ENCODE measurements at places on chromosomes 16 and 17.

DNA sequence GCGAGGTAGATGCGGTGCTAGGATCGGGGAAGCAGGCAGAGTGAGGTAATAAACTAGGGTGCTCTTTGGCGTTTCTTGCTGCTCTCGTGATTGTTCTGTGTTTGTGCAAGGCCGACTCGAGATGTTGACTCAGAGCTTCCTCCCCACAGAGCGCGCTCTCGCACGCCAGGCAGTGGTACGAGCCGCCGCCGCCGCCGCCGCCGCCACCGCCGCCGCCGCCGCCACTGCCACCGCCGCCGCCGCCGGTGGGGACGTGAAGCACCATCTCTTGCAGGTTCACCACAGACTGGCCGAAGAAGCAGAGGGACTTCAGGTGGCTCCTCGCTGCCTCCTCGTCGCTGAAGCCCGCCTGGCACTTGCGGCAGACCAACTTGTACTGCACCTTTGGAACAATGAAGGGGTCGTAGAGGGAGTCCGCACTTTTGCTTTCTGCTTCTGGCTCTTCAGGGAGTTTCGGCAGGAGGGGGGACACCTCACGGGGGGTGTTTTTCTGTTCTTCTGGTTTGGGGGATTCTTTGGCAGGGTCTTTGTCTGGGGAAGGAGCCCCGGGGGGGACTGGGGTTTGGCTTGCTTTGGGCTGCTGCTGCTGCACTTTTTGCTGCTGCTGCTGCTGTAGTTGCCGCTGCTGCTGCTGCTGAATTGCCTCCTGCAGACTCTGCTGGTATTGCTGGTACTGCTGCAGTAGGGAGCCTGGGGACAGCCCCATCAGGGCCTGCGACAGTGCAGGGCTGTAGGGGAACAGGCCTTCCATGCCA, 260.2 kb downstream of the ZFHX3 start:
- DNase-seq: peak; percentile 16

- DNase-seq: no peak
Measured at GRCh38 chr17:72380120-72380519, 259.3 kb downstream of the SOX9 start.

- no peak for DNase-seq
Measured at GRCh38 chr17:81239714-81240555, 817 bp downstream of the NDUFAF8 start.

- no peak for DNase-seq
Measured at GRCh38 chr16:73154063-73154870, 106.3 kb upstream of the ZFHX3 start.

DNA sequence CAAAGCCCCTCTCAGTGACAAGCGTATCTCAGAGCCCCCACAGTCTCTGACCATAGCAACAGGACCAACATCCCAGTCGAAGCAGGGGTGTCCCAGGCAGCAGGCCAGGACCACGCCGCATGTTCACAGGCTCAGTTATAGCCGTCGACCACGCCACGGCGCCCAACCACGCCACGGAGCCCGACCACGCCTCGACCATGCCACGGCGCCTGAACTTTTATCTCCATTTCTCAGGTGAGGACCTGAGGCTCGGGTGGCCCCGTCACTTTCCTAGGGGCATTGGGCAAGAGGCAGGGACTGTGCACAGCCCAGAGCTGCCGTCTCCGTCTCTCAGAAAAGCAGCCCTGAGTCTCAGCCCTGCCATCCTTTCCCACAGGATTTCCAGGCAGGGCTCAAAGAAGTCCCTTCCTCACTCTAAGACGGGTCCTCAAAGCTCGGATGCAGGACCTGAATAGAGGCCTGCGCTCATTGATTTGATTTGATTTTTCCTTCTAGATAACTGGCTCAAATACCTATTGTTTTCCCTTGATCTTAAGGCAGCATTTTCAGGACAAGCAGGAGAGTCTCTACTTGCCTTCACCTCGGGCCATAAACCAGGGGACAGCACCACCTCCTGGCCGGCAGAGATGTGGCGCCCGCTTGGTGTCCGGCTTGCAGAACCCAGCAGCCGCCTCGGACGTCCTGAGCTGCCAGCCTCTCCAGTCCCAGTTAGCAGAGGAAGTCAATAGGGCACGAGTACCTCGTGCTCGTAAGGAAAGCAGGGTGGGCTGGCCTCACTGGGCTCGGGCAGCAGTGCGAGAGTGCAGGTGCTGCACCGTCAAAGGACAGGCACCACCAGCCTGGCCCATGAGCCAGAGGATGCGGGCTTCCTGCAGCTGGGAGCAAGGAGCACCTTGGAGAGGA, 38.8 kb downstream of the C16orf95 start:
- DNase-seq: peak; percentile 42

DNA sequence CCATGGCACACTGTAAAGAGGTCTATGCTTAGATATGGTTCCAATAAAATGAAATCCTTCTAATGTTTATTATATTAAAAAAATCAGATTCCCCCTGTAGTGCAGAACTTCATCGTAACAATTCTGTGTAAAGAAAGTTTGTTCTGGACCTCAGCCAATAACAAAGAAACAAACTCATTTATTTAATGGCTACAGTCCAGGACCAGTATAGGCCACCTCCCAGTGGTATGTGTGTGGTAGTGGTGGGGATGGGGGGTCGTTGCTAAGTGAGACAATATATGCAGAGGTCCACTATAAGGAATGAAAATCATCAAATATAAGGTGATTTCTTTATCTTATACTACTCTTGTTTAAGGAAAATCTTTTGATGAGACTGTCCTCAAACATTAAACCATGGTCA, 136.4 kb downstream of the CDK5R1 start:
- no peak for DNase-seq

DNA sequence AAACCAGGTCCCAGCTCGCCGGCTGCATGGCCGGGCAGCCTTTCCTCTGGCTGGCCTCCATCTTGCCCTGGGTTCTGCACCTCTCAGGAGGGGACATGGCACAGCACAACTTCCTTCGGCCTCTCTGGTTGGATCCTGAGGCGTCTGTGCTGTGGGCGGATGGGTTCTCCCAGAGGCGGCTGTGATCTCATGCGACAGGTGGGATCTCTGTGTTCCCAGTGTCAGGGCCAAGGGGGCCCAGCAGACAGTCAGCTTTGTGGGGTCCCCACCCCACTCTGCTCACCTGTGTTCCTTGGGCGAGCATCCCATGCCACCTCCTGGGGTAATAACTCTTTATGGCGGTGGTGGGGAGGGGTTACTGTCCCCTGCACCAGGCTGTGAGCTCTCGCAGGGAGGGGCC, 35.8 kb downstream of the FA2H start:
- DNase-seq: no peak

GRCh38 chr16:24919536-24919935, 73.8 kb downstream of the SLC5A11 start:
- no peak for DNase-seq

- DNase-seq: no peak
Measured at GRCh38 chr17:80475910-80476876, at the start of gene NPTX1. Gene NPTX1 (minus strand): TSS chr17:80476607. CDS start chr17:80476446, 161 bp downstream.

DNA sequence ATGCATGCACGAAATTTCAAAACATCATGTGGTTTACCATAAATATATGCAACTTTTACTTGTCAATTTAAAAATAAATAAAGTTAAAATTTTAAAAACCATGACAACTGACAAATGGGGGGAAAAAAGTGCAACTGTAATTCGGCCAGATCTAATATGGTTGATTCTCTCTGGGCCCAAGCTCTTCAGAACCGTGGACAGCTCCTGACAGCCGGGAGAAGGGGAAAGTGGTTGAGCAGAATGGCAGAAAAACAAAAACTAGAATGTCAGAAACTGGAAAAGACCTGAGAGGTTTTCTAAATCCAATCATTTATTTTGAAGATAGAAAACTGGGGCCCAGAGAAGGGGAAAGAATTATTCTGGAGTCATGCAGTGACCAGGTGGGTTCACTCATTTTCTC, 126.6 kb downstream of the TMEM132E start:
- no peak for DNase-seq

DNA sequence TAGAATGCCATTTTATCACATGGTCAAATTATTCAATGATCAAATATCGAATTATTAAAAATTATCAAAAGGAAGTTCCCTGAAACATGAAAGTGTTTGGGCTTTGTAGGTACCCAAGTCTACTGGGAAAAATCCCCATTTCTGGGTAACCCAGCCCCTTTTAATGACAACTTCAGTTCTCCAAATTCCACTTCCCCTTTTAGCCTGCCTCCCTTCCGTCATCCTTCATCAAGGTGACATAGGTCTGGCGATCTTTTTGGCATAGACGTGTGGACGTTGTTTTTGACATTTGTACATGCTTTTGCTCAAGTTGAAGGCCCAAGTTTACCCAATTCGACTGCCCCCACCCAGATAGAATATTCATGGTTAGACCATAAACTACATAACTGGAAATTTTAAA, 660.9 kb downstream of the MAF start:
- DNase-seq: no peak

- DNase-seq: no peak
Measured at GRCh38 chr16:84039696-84040095, 2.9 kb downstream of the SLC38A8 start.

DNA sequence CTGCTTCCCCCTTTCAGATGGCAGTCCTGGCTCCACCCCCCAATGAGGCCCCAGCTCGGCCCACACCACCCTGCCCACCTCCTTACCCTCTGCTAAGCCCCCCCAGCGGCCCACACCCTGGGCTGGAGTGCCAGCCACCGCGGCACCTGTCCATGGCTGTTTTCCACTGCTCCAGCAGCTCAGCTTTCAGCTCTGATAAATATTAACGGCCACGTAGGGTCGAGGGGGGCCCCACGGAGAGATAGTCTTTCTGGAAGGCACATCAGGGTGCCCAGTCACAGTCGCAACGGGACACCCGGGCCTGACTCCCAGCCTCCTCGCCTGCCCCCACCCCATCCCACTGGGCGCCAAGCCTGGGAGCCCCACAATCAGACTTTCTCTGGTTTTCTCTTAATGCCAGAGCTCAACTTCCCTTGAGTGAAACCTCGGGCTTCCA, 46.5 kb upstream of the CIBAR2 start:
- DNase-seq: no peak

DNA sequence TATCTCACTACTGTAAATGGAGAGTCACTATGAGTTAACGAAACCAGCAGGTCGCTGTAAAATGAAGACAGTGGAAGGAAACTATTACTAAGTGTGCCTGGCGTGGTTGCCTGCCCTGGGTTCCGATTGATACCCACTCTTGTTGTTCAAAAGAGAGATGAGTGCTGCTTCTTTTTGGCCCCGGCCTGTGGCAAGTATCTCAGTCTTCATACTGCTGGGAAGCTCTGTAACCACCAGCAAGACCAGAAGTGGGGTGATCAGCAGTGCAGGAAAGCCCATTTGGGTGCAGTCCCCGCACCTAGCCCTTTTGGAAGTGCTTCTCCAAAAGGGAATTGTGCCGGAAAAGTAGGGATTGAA, 104.5 kb downstream of the SNX29 start:
- DNase-seq: no peak

DNA sequence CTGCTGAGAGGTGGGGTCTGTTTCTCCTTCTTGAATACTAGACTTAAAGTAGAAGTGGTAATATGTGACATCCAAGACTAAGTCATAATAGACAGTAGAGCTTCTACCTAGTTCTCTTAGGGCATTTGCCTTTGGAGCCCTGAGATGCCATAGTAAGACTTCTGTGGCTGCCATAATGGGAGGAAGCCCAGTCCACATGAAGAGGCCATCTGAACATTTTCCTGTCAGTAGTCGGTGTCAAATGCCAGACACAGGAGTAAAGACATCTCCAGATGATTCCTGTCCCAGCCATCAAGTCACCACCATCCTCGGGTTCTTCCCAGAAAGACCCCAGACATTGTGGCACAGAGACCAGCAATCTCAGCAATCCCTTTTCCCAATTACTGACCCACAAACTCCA, 58.1 kb upstream of the IRX6 start:
- DNase-seq: no peak

DNA sequence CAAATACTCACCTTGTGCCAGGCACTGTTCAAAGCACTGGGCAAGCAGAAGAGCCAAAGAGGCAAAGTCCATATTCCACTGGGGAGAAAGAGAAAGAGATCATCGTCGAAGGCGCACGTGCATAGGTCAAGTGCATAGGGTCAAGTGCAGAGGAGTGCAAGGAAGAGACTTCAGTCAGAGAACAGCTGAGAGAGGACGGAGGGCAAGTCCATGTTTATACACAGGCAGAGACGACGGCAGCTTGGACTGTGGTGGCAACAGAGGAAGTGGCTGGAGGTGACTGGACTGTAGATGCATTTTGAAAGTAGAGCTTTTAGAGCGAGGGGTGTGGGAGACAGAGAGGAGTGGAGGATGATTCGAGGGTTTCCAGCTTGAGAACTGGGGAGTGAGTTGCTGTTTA, 74.7 kb upstream of the SDK2 start:
- DNase-seq: no peak

- DNase-seq: no peak
Measured at GRCh38 chr16:9092282-9092977, 986 bp downstream of the HAPSTR1 start.

- no peak for DNase-seq
Measured at GRCh38 chr16:68421076-68421475, 27.2 kb downstream of the SMPD3 start.

GRCh38 chr16:81442220-81442915, 2.2 kb upstream of the CMIP start:
- DNase-seq: no peak

DNA sequence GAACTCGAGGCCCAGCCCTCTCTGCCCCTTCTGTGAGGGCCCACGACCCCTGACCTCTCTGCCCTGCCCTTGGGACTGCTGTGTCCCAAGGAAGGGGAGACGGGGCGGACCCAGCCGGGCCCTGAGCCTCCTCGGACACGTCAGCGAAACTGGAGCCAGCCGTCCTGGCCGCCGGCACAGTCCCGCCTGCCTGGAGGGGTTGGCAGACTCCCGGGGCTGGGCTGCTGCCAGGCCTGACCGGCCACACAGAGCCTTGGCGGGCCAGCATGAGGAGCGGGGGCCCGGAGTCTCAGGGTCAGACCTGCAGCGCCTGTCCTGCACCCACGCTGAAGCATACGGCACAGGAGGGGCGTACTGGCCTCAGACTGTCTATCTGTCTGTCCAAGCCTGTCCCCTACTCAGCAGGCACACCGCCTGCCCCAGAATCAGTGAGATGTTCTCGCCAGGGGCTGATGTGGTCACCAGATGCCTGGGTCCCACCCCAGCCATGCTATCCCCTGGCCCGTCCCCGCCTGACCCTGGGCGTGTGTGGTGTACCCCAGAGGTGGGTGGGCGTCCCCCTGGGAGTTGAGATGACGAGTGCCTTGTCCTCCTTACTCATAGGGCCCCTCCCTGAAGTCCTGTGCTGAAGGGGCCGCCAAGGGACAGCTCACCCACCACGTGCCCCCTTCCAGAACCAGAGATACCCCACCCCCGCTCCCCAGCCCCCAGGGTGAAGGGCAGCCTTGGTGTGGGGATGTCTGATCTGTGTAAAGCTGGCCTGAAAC, 4.7 kb downstream of the VASN start:
- no peak for DNase-seq

- DNase-seq: no peak
Measured at GRCh38 chr16:104928-105327, 26.9 kb downstream of the MPG start.

Measured in HFF-Myc (cell line).